NCI-H1694 (cell line): ENCODE measurements at places on chromosomes 5 and 9.

GRCh38 chr9:22921742-22922141 lies 475.1 kb downstream of the DMRTA1 start:
- DNase-seq, result no peak

- no peak for DNase-seq
Observed at GRCh38 chr5:131610198-131611063, 24.6 kb downstream of the RAPGEF6 start.

DNA sequence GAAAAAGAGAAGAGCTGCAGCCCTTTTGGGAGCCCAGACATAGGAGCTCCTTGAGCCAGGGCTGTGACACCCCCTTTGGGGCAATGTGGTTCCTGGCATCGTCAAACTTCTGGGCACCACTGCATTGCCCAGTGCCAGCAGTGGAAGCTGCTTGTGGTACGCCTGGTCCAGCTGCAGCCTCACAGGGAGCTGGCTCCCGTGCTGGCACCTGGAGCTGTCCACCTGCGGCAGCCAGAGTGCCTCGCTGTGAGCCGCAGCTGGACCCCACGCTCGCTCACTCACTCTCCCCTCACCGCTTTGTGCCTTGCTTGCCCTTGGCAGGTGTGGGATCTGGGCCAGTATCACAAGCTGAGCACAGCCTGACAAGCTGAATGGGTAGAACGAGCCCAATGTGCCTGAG lies 1150.8 kb upstream of the CDH6 start:
- no peak for DNase-seq

GRCh38 chr9:105459336-105459735 lies 11.5 kb downstream of the FSD1L start:
- no peak for DNase-seq

GRCh38 chr5:157172403-157172802 lies 6.3 kb upstream of the GARIN3 start:
- DNase-seq, result no peak
